ENCODE measurements at places on chromosomes 6 and 20.

GRCh38 chr6:22322103-22323030 is 25.5 kb upstream of the PRL start:
- no peak for DNase-seq

GRCh38 chr6:88211446-88211845 is 45.3 kb upstream of the CNR1 start:
- no peak for DNase-seq

DNA sequence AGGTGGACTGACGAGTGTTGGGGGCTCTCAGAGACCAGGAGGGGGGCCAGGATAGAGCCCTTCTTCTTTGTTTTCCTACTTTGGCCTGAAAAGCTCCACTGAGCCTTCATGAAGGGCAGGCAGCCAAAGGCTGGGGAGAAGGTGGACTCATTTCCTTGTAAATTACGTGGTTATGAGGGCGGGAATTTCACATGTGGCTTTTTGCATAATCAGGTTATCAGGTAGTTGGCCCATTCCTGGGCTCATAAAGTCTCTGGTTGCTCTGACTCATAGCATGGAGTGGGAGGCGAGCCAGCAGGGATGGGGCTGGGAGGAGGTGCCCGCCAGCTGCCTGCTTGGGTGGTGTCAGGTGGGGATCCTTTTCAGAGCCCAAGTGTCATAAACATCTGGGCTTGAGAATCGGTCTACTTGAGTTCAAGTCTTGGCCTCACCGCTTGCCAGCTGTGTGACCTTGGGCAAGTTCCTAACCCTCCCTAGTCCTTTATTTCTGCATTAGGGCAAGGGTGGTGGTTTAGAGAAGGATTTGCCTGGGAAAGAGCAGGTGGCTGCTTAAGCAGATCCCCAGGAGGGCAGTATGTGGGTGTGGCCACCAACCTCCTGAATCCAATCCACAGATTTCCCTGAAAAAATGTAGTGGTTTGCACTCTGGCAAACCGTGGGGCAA is 26.5 kb upstream of the RNF24 start:
- DNase-seq = no peak

- peak; percentile 8 for DNase-seq
These were observed 684 bp upstream of the DNAH8 start for GRCh38 chr6:38714239-38715015.

DNA sequence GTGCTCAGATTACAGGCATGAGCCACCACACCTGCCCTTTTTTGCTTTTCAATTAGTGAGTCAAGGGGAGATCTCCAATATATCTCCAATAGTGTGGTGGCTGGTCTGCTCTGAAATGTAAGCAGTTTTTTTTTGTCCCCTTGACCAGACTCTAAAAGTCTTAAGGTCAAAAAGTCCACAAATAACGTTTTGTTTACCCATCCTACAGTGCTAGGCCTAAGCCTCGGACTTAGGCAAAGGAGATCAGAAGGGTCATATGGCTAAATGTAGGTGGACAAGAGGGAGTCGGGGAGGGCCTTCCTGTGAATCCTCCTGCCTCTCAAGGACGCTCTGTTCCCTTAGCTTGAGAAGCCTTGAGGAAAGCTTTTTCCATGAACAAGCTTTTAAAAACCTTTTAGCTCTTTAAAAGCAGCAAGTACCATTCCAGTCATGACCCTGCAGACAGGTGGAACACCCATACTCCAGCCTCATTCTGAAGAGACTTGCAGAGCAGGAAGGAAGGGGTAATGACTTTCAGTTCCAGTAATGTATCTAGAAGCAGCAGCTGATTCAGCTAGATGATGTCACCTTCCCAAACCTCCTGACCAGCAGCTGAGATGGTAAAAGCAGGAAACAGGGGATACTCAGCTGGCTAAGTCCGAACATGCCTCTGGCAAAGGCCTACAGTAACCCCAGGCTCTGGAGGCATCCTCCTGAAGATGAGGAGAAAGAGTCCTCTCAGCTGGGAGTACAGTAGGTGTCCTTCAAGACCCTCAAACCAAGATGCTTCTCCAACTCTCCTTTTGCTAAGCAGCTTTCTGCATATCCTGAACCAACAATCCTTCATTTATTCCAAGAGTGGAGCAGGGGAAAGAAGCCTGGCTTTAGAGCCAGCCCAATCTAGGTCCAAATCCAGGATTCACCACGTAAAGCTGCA is 23.6 kb downstream of the BCL2L1 start:
- no peak for DNase-seq

DNA sequence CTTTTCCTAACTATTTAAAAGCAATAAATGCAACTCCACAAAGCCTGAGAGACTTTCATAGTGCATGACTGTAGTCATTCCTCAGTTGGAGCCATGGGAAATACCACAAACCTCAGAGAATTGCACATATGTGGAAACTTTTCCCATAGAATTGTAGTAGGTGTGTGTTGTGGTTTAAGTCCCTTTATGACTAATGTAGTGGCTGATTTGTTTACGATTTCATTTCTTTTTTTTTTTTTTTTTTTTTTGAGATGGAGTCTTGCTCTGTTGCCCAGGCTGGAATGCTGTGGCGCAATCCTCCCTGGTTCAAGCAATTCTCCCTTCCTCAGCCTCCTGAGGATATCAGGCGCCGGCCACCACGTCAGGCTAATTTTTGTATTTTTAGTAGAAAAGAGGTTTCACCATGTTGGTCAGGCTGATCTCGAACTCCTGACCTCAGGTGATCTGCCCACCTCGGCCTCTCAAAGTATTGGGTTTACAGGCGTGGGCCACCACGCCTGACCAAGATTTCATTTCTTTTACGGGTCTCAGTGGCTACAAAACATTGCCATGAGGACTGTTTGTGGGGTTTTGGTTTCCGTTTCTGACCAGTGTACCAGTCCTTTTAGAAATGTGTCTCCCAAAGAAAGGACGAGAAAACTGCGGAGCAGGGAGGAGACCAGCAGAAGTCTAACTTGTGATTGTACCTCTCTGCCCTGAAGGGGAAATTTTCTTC is 212.1 kb upstream of the MARCKS start:
- DNase-seq = no peak

DNA sequence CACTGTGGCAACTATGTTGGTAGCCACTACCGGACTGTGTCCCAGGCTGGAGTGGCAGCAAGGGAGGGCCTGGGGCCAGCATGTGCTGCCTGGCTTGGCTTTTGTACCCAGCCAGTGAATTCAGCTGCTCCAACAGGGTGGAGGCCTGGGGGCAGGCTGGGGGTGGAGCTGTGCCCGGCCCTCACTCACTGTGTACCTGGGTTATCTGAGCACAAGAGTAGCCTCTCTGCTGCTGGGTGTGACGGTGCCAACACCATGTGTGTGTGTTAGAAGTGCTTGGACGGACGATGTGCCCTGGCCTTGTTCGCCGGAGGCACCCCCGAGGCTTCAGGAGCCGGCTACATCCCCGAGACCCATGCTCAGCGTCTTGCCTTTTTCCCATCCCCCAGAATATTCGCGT is 49.2 kb downstream of the EFCAB8 start:
- no peak for DNase-seq

- no peak for DNase-seq
These were observed 255.0 kb downstream of the DLL1 start for GRCh38 chr6:170035901-170036304.

DNA sequence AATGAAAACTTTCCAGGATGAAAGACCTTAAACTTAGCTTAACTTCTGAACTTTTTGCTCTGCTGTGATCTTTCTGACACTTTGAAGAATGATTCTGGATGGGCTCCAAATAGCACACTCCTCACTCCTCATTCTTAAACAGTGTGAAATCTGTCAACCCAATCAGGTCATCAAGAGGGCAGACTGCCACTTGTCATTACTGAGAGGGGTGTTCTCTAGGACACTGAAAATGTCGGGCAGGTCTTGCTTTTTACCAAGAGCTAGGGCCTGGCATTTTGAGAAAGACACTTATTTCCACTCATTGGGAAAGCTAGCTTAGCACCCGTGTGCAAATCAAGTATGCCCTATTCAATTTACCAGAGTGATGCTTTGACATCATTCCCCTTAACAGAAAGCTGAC is 122.2 kb downstream of the MTFR2 start:
- DNase-seq = no peak

DNA sequence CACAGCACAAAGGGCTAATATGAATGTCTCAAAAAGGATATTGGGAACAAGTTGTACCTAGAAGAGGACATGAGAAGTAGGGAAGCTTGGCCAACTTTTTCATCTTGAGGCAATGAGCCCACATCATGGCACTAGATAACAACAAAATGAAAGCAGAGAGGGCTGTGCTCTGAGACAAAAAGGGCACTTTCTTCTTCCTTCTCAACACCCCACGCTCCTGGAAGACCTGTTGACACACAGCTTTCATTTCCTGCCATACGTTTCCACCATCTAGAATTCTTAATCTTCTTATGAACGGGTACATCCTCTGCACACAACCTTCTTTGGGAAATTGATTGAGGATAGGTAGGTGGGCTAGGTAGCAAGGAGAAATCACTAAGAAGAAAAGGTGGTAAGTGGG is 187.8 kb upstream of the STXBP5 start:
- no peak for DNase-seq

DNA sequence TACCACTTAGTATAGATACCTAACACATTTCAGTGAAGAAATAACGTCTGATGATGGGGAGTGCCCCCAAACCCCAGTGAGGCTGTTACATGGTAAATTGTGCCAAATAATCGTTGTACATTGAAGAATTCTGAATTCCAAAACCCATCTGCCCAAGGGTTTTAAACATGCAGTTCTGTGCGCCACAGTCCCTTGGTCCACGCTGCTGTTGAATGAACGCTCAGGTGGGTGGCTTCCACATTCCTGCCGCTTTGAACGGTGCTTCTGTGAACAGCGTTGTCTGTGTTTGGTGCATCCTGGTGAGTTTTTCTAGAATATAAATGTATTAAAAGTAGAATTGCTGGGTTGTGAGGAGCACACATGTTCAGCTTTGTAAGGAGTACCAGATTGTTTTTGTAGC is 2.9 kb downstream of the GID8 start:
- DNase-seq = no peak

DNA sequence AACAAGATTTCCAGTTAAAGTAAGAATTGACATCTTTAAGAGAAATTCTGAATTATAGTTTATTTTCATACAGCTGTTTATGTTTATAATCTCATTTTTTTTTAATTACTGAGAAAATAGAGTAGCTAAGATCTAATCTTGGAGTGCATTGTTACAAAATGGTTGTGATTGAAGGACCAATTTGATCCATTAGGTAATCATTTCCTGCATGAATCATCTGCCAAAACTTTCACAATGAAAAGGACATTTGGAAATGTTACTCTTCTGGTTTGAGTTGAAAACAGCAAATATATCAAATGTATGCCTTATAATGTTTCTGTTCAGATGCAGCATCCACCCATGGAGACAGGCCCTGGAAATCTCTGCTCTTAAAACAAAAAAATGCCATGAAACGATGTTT is 19.0 kb downstream of the TUBB2A start:
- DNase-seq = no peak

GRCh38 chr6:42979523-42980177 is 669 bp upstream of the PEX6 start:
- DNase-seq = no peak

DNA sequence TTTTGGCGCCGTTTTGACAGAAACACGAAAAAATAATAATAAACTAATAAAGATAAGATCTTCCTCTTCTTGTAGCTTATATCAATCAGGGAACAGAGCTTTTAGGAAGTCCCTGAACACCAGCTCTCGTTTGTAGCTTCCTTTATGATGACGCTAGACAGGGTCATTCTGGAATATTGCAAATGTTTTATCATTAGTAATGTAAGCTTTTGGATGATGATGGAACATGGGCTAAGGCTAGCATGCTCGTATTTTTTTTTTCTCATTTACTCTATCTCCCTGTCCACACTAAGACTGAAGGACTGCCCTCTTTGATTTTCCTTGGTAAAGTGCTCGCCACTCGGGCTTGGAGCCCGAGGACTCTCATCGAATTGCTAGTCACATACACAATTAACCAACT is 22.1 kb upstream of the POM121L2 start:
- no peak for DNase-seq

DNA sequence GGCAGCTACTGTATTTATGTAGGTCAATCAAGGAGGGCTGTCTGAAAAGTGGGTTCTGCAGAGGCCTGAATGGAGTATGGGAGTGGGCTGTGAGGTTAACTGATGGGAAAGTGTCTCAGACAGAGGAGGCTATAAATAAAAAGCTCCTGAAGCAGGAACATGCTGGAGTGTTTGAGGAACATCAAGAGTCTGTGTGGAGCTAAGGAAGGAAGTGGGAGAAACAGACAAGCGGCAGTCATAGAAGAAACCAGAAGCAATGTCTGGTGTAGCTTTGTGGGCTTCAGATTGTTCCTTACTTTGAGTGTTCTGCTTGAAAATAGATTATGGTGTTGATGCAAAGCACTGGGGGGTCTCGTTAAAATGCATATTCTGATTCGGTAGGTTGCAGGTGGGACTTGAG is 101.5 kb upstream of the OGFRL1 start:
- no peak for DNase-seq

DNA sequence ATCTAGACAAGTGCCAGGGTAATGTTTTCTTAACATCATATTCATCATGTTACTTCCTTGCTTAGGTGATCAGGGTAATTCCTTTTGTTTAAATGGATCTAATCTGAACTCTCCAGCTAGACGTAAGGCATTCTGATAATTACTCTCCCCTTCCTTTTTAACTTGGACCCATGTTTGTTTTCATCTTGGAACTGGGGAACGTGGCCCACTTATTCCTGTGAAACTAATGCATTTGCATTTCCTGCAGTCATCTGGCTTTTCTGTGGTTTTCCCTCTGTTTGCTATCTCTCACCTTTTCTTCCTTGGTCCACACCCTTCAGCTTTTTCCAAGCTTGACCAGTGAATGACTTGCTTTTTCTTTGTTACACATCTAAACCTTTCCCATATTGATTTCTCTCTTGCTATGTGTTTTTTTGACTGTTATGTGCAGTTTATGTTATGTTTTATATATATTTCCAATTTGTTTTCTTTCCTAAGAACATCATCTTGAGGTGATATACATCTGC is 33.3 kb downstream of the SLX4IP start:
- DNase-seq = no peak

GRCh38 chr20:16100111-16100510 is 473.1 kb downstream of the KIF16B start:
- DNase-seq = no peak

- DNase-seq = no peak
These were observed 104.7 kb upstream of the TMEM170B start for GRCh38 chr6:11432713-11433450.

- no peak for DNase-seq
These were observed 40.6 kb downstream of the HECA start for GRCh38 chr6:139175389-139175948.

DNA sequence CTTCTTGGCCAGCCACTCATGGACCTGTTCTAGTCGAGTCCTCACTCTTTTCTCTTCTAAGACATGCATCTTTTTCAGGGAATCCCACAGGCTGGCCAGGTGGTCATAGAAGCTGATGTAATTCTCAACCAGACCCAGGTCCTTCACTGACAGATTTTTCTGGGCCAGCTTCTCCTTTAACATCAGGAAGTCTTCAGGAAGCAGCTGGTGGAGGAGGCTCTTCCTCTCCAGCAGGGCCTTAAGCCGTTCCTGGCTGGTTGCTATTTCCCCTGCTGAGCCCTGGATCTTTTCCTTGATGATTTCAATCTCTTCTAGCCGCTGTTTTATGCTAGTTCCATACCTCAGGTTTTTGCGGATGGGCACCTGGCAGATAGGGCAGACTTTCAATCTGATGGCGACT is 28.6 kb downstream of the DDX27 start:
- DNase-seq = no peak
